ENCODE measurements at places on chromosomes 5 and 9.

GRCh38 chr5:101012880-101013279 lies 109.8 kb upstream of the ST8SIA4 start:
- peak; percentile 4 for DNase-seq

DNA sequence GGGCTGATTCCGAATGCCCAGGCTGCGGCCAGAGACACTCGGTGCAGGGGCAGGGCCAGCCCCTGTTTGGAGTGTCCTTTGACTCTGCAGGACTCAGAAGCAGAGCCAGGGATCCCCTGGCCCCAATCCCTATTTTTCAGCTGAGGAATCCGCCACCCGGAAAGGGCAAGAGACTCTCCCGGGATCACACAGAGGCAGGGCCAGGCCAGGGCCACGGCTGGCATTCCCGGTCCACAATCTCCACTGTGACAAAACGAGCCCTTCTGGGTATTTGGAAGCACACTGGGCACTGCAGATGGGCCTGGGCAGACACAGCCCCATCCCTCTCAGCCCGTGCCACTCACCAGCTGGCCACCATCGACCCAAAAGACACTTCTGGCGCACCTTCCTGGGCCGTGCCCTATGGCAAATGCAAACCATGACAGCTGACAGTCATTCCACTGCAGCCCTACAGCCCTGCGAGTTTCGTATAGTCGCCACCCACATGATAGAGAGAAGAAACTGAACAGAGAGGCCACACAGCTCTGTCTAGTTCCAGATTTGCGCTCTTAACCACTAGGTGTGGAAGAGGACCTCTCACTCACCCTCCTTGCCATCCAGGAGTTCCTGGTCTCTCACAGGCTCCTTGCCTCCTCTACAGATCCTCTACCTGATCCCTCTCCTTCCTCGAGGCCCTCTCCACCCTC lies 13.3 kb downstream of the NR5A1 start:
- no peak for DNase-seq

- DNase-seq = no peak
These were observed 109.2 kb upstream of the SHB start for GRCh38 chr9:38178237-38178636.

DNA sequence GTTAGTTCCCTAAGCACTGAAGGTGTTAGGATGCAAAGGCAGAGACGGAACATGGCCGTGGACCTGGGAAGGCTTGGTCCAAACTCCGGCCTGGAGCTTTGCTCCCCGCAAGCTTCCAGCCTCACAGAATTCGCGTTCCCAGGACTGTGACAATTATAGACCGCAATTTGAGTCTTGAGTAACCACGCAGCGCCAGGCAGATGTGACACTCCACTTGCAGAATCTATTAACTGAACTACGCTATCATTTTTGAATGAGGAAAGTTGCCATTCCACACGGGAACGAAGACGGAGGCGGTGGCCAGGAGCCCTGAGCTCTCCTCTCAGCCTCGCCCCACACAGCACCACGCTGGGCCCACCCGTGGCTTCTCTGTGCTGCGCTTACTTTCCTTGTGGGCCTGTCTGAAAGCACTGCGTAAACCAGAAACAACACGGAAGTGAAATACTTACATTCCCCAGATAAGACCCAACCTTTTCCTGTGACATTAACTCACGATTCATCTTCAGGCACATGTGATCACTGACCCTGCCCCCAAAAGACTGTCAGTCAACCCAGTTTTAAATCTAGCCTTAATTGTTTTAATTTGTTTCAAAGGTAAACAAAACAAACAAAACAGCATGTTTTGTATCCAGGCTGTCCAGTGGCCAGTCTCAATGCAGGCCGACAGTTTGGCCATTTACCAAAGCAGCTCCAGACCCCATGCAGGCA lies 16.1 kb upstream of the COL5A1 start:
- no peak for DNase-seq

GRCh38 chr9:120913647-120914264 lies 12.8 kb downstream of the TRAF1 start:
- DNase-seq = peak; percentile 50

DNA sequence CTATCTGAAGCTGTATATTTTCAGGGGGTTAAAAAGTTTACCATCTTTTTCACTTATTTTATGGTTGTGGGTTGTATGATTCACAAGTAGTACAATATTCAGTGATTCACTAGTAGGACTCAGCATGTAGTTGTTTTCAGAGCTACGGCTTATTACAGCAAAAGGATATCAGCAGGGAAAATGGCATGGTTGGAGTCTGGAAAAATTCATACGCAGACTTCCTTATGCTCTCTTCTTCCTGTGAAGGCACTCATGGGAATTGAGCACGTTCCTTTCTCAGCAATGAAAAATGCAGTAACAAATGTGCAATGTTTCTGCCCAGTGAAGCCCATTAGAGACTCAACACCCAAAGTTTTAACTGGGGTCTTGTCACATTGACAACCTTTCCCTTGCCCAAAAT lies 250.5 kb downstream of the KCNN2 start:
- DNase-seq = no peak

GRCh38 chr5:59051951-59052350 lies 469.1 kb downstream of the RAB3C start:
- no peak for DNase-seq

DNA sequence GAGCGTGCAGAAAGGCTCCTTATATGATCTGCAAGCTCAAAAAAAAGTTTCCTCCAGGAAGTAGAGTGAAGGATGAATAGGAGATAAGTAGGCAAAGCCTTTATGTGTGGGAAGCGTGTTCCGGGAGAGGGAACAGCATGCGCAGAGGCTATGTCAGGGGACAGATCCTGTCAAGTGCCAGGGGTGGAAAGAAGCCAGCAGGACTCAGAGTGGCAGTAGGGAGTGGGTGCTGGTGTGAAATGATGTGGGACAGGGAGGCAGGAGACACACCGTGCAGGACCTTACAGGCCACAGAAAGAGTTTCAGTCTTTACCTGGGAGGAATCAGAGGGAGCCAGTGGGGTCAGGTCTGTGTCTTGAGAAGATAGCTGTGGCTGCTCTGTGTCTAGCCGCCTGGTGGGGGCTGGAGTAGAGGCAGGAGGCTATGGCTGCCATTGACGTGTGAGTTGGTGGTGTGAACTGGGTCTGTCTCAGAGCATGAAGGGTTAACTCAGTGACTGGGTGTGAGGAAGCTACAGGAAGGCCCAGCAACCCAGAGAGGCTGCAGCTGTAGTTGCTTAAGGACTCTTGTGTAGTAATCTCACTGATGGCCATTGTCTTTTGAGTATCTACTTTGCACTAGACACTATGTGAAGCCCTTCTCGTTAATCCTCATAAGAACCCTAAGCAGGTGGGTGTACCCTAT lies 71.3 kb downstream of the PPARGC1B start:
- DNase-seq = no peak

DNA sequence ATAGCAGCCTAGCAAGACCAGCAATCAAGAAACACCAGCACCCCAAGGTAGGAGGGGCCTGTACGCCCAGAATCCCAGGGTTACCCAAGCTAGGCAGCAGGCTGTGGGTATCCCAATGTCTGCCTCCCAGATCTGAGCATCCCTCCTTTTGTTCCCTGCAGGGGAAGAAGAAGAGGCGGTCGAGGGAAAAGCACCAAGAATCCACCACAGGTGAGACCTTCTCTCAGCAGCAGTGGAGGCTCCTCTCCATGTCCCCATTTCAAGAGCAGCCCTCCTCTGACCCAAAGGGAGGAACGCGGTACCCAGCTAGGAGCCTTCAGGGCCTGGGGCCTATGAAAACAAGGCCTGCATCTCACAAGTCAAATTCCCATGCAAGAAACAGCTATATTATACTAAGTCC lies 28.9 kb downstream of the TCF7 start:
- no peak for DNase-seq

DNA sequence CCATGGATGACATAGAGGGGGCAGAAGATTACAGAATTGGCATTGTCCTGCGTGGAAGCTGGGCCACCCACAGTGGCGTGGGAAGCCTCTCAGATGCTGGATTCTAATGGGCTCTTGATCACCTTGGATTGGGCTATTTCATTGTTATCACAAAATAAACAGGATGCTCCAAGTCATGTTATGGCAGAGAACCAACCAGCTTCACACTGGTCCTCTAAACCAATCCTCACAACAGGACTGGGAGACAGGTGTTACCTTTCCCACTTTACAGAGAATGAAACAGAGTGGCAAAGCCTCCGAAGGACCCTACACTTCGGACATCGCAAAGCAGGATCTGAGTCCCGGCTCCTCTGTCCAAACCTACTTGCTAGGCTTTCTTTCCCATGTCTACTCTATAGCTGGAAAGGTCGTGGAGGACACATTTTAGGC lies 455 bp upstream of the SMIM3 start:
- DNase-seq = no peak

- DNase-seq = no peak
These were observed 83.2 kb downstream of the DIRAS2 start for GRCh38 chr9:90559075-90560073.

DNA sequence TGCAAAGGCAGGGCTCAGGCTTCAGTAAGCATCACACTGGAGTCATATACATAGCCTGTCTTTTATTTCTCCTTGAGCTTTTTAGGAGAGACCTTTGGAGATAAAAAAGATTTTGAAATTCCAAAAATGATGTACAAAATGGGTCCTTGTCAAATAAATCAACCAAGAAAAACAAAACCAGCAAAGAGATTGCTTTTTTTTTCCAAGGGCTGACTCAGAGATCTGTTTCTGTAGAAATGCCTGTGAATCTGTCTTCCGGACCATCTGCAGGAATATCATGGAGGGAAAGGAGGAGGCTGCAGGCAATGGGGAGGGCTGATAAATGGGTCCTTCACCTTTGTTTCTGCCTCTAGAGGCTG lies 77.4 kb downstream of the SLIT3 start:
- no peak for DNase-seq

DNA sequence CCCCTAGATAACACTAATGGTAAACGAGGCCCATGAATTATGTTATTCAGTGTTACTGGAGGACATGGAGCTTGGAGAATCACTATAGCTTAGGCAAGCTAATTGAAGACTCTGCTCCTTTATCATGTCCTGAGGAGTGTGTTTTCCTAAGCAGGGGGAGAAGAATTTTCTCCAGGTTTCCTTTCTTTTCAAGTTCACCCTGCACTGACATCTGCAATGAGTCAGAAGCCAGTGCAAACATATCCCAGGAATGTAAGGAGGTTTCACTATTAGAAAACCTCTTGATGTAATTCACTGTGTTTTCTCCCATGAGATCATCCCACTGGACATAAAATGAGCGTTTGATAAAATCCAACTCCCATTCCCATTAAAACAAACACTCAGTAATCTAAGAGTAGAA lies 75.6 kb downstream of the DMRT2 start:
- no peak for DNase-seq

DNA sequence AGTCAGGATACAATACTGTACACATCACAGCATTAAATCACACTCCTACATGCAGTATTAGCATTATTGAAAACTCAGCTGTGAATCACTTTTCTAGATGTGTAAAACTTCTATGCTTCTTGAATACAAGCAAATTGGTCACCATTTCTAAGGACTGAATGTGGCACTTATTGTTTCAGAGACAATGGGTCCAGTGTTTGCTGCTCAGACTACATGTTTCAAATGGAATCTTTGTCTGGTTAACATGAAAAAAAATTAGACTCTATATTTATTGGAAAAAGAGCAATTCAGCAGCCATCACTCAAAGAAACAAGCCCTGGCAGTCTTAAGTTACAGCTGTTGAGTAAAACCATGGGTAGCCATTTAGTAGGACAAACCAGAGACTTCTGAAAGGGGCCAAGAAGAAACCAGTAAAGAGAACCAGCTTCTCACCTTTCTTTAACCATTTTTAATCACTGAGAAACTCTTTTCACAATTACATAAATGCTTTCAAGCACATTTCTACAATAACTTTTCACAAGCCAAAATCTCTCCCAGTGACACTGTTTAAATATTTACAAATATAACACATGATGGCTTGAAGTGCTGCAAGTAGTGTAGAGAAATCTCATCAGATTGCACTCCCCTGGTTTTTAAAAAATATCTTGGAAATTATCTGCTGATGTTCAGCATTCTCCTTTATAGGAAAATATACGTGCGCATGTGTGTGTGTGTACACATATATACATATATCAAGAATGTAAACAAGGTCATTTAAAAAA lies 35.2 kb downstream of the OR2K2 start:
- DNase-seq = no peak

GRCh38 chr5:56309262-56309826 lies 76.2 kb upstream of the ANKRD55 start:
- DNase-seq = no peak

DNA sequence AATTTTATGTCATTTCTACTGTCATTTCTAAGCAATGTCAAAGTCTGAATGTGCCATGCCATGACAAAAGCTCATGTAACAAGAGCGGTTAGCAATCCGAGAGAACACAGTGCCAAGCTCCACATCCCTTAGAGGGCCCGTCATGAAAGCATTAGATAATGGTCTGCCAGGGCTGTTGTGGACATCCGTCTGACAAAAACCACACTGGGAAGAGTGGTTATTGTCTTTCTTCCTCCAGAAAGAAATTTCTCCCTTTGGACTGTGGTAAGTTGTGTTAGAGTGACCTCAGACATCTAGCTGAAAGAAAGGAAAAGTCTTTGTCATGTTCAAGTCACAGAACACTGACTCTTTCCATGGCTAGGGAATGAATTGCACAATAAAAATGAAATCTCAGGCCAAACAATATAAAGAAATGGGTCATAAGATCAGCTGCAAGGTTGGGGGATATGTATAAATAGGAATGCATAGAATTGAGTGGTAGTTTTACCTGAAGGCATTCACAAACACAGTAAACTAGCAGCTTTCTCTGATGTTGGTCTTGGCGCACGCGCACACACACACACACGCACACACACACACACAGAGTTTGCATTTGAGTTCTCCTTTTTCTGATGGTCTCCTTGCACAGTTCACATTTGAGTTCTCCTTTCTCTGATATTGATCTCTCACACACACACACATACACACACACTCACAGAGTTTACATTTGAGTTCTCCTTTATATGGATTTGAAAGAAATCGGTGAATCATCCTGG lies 5.3 kb downstream of the SLC1A3 start:
- no peak for DNase-seq

DNA sequence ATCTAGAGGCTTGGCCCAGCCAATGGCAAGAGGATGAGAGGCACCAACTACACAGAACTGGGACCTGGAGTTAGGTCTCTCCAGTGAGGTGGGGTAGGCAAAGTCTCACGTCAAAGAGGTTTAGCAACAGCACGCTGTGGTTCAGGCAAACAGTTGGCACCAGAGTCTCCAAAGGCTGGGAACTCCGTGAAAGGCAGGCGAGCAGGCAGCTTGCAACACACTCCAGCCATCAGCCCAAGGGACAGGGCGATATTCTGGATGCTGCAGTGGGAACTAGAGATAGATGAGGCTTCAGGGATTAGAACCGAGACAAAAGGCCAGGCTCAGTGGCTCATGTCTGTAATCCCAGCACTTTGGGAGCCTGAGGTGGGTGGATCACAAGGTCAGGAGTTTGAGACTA lies 129.1 kb downstream of the PDZD2 start:
- DNase-seq = no peak

DNA sequence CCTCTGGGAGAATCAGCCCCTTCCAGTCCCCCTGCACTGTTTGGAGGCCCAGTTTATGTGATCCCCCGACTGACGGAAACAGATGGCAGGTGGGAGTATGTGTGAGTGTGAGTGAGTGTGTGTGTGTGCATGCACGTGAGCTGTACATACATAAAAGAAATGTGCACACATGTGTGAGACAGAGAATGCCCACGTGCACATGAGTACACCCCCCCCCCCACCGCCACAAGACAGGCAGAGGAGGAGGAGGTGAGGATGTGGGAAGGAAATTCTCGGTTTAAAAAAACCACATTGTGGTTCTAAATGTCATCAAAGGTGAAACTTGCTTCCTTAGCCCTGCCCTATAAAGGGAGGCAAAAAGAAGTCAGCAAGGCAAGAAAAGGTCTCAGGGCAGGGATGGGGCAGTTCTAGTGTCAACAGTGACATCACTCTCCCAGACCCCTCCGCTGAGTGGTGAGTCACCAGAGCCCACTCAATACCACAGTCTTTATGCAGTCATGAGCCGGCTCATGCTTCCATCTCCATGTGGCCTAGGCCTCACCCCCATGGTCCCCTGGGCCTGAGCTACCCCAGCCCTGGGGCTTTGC lies 79.2 kb upstream of the HSPA9 start:
- DNase-seq = peak; percentile 66
